ENCODE measurements at places on chromosomes 6 and 20.

- no peak for DNase-seq
Measured at GRCh38 chr20:40650707-40651106, 38.3 kb downstream of the MAFB start.

- peak; percentile 11 for DNase-seq
Measured at GRCh38 chr6:16058201-16058928, 70.5 kb upstream of the MYLIP start.

- no peak for DNase-seq
Measured at GRCh38 chr6:11702089-11702488, 76.5 kb downstream of the ADTRP start.

GRCh38 chr6:79064635-79065034, 13.4 kb downstream of the PHIP start:
- no peak for DNase-seq

GRCh38 chr20:40899344-40899743, 129.3 kb upstream of the TOP1 start:
- DNase-seq, result no peak

DNA sequence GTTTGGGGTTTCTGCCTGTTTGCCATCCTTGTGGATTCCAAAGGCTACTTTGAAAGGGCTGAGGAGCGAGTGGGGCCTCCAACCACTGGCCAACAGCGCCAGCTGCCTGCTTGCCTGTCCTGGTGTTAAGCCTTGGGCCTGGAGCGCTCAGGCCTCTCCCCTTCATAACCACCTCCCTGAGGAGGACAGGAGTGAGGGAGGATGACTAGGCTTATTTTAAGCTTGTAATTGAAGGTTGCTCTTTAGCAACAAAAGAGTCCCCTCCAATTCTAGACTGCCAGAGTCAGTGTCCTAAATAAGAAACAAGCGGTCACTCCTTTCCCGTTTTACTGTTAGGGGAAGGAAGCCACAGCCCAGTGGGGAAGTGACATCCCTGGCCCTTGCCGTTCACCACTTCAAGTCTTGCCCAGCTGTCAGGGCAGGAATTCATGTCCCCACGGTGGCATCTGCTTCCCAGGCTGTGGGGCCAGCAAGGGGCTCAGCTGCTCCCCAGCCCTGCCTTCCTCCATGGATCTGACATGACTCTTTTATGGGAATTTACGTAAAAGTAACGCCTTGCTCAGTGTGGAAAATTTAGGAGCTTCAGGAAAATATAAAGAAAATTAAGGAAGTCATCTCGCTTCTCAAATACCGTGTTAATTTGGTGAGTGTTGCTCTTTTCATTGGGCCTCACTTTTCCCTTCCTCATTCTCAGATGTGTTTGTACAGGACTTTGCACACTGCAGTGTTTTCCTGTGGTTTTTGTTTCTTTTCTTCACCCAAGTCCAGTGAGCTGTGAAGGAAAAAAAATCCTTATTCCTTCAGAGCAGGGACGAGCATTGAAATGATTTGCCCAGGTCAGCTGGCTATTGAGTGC, 57.8 kb downstream of the SSR1 start:
- DNase-seq, result no peak

- DNase-seq, result no peak
Measured at GRCh38 chr6:1592852-1593251, 16.9 kb upstream of the FOXC1 start.

GRCh38 chr6:43835872-43836419, 65.9 kb downstream of the VEGFA start:
- DNase-seq, result no peak

- DNase-seq, result no peak
Measured at GRCh38 chr6:113202852-113203714, 654.1 kb upstream of the MARCKS start.

Data from SK-N-DZ (cell line).